ENCODE measurements at places on chromosomes 6 and 20.

DNA sequence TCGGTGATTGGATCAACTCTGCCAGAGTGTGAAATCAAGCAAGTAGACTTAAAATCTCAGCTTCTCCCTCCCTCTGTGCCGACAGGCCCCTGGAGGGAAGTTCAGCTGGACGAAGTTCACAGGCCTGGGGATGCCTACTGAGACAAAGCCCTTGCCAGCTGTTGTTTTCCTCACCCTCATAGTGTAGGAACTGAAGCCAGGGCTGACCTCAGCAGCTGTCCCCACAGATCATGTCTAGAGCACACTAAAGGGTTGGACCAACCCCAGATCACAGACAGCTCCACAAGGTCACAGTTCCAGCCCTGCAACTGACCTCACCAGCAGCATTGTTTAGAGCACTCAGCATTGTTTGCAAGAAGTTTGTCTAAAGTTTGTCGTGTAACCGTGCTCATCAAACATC is 261.9 kb upstream of the ECI2 start:
- DNase-seq: no peak

GRCh38 chr20:44501448-44501847 is 20.4 kb downstream of the SERINC3 start:
- no peak for DNase-seq

- DNase-seq: no peak
These were observed 5.2 kb downstream of the MBOAT1 start for GRCh38 chr6:20207088-20207418.

- no peak for DNase-seq
These were observed 56.9 kb upstream of the NXT1 start for GRCh38 chr20:23293689-23294088.

GRCh38 chr6:40353197-40353966 is 233.8 kb downstream of the LRFN2 start:
- DNase-seq: no peak

GRCh38 chr6:68186870-68187269 is 448.2 kb upstream of the ADGRB3 start:
- DNase-seq: no peak

DNA sequence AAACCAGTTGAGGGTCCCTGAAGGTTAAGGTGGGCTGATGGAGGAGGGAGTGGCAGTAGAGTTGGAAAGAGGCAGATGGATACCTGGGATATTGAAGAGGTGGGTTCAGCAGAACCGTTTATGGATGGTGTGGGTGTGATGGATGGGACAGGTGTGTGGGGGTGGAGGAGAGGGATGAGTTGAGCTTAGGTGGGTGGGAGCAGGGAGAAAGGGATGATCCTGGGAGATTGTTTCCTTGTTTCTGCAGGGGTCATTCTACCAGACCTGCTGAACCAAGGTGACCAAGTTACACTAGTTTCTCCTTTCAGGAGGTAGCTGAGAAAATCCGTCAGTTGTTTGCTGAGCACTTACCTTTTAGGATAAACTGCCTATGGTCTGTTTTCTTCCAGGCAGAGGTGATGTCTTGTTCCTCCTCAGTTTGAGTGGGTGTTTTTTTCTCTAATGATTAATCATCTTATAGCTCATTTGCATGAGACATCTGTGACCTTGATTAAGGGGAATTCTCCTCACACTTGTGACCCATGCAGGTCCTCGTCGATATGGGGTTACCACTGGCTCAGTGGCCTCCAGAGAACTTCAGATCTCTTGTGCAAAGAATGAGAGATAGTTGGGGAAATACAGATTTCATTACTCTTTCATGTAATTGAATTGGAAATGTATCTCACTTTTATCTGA is 53.0 kb downstream of the FARS2 start:
- DNase-seq: no peak

- no peak for DNase-seq
These were observed 744.2 kb downstream of the MAFB start for GRCh38 chr20:39944861-39945260.

DNA sequence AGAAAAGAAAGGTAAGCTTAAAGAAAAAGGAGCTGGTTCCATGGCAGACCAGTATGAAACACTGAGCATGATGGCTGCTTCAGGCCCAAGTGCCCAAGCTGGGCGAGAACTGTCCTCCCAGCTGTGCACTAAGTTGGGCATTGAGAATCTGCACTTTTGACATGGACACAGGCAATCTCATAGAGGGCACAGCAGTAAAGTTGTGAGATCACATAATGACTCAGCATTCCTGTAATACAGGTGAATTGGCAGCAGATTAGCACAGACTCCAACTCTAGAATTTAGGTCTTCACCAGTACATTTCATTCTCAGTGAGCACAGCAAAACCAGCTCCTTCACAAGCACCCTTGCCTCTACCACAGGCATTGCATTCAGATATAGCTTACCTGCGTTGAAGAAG is 343.4 kb downstream of the PKHD1 start:
- DNase-seq: no peak

- DNase-seq: no peak
These were observed 124.1 kb upstream of the NEDD9 start for GRCh38 chr6:11356404-11357155.

DNA sequence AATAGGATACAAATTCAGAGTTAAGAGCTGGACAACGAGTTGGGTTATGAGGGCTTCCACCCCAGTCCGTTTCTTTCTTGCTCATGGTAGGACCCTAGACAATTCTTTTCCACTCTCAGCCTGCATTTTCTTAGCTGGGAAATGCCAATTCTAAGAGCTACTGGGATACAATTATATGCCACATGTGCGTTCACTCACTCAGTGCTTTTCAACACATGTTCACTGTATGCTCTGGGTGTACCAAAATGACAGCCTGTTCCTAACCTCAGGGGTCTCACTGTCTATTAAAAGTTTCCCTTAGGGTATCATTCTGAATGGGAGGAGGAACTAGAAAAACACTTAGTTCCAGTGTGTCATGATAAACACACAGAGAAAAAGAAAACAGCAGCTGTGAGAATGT is 505 bp upstream of the DEFB115 start:
- DNase-seq: no peak

DNA sequence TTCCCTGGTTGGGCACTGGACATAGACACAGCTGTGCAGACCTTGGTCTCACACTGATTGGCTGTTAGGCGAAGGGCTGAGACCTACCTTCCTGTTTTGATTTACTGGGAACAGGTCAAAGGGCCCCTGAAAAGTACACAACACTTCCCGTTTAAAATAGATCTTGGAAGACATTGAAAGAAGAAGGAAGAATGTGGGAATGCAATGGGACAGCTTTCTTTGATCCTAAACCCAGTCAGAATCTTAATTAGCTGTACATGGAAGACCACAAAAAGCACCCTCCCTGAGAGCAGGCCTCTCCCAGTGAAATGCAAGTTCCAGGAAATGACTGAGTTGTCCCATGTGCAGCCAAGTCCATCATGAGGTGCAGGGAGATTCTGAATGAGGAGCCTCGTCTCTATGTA is 83.6 kb upstream of the EXOC2 start:
- no peak for DNase-seq

GRCh38 chr20:51176876-51177275 is 154.0 kb upstream of the KCNG1 start:
- peak; percentile 55 for DNase-seq

DNA sequence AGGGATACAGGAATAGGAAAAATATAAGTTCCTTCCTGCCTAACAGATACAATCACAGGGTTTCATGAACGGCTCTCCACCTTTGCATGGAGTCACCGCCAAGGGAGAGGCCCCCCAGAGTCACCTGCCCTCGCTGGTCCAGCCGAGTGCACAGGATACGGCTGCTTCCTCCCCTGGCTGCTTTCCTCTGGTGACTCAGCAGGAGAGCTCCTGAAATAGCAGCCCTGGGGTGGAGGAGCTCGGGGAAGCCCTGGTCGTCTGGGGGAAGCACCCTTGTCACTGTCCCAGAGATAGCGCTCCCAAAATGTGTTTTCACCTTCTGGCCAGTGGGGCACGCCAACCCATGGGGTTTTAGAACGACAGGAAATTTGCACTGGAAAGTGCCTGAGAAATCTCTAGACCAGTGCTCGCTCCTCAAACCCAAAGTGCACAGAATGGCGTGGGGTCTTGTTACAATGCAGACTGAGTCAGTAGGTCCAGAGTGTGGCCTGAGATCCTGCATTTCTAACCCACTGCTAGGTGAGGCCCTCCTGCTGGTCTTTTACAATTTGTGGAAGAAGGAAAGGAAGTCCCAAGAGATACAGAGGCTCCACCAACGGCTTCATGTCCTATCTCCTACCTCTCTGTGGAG is 35.9 kb upstream of the FAM50B start:
- peak; percentile 18 for DNase-seq

GRCh38 chr6:166307082-166308032 is 835 bp downstream of the PRR18 start:
- no peak for DNase-seq

- peak; percentile 31 for DNase-seq
These were observed 156.1 kb downstream of the COL21A1 start for GRCh38 chr6:56091159-56091869.

GRCh38 chr20:60420676-60421229 is 462.5 kb downstream of the CDH26 start:
- DNase-seq: no peak

- no peak for DNase-seq
These were observed 38.6 kb downstream of the TAF4 start for GRCh38 chr20:62027116-62027515.

- no peak for DNase-seq
These were observed 92.9 kb downstream of the THEMIS start for GRCh38 chr6:127807806-127808517.

- peak; percentile 81 for DNase-seq
These were observed 171.4 kb downstream of the DTNBP1 start for GRCh38 chr6:15491255-15491985.

- peak; percentile 19 for DNase-seq
These were observed 842.2 kb downstream of the EPHA7 start for GRCh38 chr6:92577077-92577719.

DNA sequence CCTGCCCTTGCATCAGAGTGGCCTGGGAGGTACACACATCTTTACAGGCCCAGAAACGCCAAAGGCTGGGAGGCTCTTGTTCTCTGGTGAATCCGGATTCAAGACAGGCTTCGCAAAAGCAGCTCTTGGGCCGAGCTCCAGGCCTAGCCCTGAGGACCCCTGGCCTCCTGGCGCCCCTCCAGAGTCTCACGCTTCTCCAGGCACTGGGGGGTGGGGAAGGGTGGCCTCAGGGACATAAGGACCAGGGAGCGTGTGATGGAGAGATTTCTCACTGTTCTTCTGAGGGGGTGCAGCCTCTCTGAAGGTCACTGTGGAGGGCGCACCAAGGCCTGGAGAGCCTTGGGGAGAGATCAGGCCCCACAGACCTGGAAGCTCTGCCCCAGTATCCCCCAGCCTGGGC is 349.2 kb downstream of the ZFAND3 start:
- DNase-seq: no peak

GRCh38 chr6:78935553-78935952 is 68.2 kb downstream of the IRAK1BP1 start:
- no peak for DNase-seq

DNA sequence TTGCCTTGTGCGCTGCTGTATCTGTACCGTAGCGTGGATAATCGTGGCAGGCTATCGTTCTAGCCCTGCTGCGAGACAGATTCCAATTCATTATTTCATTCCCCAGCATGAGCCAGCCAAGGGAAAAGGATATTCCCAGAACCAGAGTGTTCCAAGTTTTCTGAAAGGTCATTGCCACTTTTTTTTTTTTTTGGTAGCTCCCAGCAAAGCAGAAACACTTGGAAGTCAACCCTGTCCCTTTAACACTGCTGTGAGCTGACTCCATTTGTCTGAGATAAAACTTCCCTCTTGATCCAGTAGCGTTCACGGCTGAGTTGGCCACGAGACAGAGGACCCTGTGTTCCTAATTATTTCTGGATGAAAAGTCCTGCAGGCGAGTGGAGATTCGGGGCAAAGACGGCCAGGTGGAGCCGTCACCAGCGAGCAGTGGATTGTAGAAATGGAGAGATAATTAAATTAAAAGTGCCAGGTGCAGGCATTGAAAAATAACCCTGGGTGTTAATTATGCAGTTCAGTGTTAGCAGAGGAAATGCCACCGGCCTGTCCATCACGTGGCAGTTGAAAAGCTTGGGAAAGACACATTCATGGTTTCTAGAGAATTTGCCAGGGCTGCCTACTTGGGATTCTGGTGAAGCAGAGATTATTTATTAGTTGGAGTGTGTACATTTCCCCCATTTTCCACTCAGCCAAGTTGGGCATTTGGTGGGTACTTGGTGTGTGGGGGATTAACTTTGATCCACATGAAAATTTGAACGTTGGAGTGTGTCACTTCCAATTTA is 164.2 kb downstream of the SLC24A3 start:
- no peak for DNase-seq

DNA sequence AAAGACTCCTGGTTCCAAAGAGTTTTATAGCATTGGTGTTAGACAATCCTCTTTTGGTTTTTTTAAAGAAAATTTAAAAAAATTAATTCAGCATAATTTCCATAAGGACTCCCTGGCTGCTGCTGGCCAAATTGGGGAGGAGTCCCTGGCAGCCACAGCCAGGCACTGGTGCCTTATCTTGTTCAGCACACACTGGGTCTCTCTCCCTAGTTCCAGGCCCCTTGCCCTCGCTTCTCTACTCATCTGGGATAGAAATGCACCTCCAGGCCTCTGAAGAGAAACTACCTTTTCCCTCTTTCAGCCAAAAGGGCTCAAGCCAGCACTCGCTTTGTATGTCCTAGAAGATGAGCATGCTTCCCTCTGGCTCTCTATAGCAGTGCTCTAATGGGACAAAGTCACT is 13.4 kb upstream of the MAPK13 start:
- DNase-seq: peak; percentile 76

DNA sequence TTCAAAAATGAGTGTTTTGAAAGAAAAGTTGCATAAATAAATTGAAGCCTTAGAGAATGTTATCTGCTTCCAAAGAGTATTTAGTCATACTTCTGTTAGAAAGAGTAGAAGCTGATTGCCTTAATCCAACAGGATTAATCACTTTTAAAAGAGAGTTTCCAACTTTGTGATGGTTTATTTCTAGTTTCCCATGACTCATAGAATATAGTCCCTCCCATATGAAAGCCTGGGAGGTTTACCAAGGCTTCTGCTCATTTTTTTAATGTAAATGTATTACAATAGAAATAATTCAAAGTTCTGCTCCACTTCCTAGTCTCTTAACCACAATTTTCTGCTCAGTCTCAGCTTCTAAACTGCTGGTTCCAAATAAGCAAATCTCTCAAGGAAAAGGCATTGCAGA is 118.0 kb upstream of the IRAK1BP1 start:
- DNase-seq: no peak

- DNase-seq: no peak
These were observed 16.7 kb downstream of the TIAM2 start for GRCh38 chr6:155011809-155012291.

DNA sequence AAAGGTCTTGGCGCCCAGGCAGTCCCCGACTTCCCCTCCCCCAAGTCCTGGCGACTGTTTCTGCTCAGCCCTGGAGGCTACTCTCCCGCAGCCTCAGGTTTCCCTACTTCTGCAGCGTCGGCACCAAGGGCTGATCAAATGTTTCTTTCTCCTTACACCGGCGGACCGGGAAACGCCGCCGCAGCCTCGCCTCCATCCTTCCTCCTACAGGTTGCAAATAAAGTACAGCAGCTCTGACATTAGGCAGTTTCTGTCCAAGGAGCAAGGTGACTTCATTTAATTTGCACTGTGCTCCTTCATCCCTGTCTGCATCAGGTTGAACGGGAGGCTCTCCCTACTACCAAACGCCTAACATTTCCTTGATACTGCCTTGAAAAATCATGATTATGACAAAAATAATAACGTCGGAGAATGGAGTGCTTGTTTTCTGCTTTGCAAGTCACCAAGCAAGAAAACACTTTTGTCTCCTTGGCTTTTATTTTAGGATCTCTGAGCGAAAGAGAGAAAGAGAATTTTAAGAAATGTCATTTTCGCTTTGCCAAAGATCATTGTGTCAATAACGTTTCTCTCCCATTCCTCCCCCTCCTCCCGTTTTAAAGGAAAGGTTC is 1.0 kb downstream of the CLIC5 start:
- peak; percentile 39 for DNase-seq

GRCh38 chr20:31869942-31870725 is at the start of the genes DUSP15 and TTLL9:
DUSP15 (minus strand) TSS chr20:31870527; CDS start chr20:31870337, 190 bp downstream.
TTLL9 (plus strand) TSS chr20:31870634; CDS start chr20:31871127, 493 bp downstream.
- no peak for DNase-seq
